ENCODE measurements at places on chromosomes 6 and 20.
A peak's percentile ranks its signal among the peaks of the same experiment; 100 is the strongest.

DNA sequence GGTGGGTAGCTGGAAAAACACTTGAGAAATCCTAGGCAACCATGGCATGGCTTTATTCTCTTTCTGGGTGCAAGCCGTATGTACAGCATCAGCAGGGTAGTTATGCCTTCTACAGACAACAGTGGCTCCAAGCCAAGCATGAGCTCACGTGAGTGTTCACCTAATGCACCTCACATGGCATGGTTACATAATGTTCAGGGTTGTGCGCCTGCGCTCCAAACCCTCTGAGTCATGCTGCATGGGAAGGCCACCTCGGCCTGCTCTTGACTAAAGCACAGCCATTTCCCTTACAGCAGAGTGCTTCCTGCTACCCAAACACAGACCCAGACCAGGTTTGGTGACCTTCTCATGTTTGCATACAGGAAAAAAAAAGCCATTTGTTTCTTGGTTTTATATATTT, 96.2 kb downstream of the VIP start:
- no peak for DNase-seq

DNA sequence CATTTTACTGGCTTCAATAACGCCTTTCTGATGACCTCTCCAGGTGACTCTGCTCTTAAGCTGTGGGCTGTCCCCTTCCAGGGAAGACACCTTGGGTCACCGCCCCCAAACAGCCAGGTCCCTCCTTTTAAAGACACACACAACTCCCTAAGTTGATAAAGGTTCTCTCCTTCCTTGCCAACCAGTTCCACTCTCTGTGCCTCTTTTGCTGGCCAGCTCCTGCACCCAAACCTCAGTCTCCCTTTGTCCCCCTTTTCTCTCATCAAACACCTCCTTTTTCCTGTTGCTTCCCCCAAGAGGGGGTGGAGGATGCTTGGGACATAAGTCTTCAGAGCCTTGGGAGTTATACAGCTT, 1.0 kb downstream of the NCOA6 start:
- DNase-seq: peak; percentile 82

DNA sequence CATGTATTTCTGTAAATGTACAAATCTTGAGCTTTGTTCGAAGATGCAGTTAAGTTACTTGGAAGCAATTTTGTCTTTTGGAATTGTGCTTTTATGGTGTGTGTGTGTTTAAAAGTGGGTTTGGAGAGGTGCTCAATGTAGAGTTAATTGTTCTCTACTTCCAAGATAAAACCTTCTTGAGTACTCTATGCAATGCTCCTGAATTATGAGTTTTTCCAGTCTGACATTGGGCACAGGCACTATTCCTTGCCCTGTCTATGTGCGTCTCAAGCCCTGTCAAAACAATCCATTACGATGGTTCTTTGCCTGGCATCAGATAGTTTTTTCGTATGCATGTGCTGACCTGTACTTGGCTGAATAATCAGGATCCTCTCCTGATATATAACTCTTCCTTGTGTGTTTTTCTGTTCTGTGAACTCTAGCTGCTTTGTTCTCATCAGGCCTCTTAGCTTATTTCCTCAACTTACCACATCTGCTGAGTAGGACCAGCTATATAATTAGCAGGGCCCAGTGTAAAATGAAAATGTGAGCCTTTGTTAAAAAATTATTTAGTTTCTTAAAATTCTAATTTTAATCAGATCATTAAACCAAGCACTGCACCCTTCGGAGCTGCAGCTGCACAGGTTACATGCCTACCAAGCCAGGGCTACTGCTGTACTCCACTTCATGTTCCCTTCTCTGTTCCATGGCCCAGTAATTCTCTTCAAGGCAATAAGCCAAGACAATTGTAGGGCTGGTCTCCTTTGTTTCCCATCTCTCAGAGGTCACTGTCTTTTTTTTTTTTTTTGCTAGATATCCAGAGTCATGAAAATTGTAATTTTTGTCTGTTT, 160.1 kb downstream of the ZFAND3 start:
- DNase-seq: no peak

- peak; percentile 79 for DNase-seq
Observed at GRCh38 chr6:149648148-149649145, at the start of gene KATNA1. KATNA1 (minus strand) TSS chr6:149648714; CDS start chr6:149638547, 10,167 bp downstream.

- no peak for DNase-seq
Observed at GRCh38 chr20:49505518-49505917, 23.1 kb upstream of the KCNB1 start.

- DNase-seq: no peak
Observed at GRCh38 chr6:44820321-44820720, 432.8 kb downstream of the CDC5L start.

DNA sequence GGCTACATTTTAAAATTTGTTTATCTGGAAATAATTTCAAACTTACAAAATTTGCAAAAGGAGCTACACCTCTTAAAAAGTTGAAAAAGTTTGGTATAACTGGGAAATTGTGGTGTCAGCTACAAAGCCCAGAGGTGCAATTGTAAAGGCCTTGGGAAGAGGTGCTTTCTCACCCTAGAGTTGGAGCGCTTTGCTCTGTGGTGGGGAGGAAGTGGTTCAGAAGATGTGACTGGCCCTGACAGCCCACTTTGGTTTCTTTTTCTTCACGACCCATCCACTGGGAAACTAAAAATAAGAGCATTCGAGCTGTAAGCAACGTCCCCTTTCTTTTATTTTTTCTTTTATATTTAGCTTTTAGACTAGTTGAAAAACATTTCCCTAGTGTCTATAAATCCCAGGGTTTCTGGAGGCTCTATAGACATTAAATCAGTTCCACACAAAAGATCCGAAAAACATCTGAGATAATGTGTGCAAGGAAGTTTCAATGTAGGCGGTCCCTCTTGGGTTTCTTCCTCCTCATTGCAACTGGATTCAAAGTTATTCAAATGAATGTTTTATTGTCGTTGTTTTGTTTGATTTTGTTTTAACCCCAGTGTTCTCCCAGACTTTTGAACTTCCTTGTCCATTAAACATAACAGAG, 397.8 kb downstream of the KIF16B start:
- no peak for DNase-seq

DNA sequence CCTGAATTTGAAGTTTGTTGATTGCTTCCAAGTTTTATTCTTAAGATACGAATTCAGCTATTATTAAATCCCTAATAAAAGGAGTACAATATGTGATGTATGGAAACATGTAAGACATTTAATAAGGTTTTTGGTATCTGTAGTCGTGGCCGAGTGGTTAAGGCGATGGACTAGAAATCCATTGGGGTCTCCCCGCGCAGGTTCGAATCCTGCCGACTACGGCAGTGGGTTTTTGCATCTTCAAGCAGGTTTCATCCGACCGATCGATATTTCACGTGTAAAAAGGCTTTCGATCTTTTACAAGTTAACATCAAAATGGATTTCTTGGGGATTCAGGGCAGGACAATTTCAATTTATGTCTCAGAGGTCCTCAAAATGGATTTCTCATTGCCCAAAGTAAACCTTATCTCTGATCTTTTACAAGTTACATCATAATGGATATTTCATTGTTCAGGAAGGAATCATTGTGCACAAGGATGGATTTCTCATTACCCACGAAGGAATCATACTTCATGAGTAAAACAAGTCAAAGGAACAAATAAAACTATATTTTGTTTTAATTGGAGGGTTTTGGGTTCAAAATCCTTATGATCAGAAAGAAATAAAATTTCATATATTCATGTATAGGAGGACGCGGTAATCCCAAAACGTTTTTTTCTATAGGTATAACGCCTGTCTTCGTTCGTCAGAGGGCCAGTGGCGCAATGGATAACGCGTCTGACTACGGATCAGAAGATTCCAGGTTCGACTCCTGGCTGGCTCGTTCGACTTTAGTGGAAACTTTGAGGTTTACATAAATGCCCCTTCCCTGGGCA, 37.3 kb upstream of the BTN3A2 start:
- DNase-seq: peak; percentile 49

DNA sequence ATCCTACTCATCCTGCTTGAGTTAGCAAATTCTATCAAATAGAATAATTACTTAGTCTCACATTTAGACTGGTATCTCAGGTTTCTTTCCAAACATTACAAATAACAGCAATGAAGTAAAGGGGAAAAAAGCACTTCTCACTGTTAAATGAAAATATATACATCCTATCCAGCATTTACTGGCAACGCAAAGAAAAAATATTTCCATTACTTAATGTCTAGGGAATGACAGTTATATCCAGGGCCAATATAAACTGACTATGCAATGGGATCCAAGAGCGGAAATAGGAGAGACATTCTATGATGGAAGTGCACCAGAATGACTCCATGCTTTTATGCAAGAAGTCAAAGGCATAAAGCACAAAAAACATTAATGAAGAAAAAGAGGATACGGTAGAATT, 60.3 kb downstream of the ME1 start:
- no peak for DNase-seq

DNA sequence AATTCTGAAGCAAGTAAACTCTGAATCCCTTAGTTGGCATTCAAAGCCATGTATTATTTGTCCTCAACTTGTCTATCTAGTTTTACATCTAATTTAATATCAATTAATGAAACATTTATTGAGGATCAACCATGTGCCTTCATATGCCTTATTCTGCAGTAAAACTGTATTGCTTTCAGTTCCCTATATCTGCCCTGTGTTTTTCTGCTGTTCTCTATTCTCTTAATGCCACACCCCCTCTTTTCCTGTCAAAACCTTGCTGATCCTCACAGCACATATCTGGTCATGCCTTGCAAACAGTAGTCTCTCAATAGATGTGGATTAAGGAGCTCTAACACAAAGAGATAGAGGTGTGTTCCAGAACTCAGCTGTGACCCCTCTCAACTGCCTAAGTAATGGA, 2.0 kb downstream of the FIG4 start:
- DNase-seq: no peak

DNA sequence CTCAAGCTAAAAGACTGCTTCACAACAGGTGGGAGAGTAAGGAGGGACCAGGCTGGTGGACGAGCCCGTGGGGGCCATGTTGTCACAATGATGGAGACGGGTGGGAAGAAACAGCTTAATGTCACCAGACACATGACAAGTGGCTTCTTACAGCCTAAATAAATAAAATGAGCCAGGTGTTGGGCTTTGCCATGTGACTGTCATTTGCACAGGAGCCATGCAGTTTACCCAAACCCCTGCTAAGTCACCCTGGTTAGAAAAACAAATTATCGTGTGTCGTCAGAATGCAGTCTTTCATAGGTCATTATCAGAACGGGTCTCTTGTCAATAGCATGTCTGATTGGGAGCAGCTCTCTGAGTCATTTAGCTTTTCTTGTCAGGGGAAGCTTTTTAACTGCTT, 18.5 kb downstream of the BTBD3 start:
- no peak for DNase-seq

- DNase-seq: no peak
Observed at GRCh38 chr6:63560801-63561287, 11.4 kb upstream of the LOC128125822 start.

DNA sequence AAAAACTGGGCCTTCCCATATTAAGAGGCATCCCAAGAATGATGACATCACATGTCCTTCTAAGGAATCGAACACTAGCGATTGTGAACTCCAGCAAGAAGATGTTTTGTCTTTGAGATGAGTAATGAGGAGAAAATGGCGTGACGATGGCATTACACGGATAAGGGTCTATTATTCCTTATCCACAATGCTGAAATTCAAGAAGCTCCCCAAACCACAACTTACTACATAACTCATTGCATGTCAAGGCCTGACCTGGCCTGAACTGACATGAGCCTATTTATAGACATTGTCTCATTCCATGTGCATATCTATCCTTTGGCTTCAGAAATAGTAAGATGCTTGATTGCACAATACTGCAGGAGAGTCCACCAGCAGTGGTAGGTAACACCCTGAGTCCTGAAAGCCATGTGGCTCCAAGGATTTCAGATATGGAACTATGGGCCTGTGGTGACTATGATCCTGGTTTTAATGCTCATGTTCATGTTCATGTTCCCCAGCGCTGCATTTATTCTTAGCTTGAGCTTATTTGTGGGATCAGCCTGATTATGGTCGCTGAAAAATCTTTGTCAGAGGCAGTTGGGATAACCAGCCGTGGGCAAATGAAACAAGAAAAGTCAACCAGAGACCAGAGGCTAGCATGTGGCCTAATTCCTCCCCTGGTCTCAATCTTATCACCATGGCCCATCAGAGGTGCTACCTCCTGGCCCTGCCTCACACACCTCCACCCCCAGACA, 183.2 kb upstream of the JARID2 start:
- DNase-seq: no peak

GRCh38 chr6:920512-920911, 227.6 kb upstream of the EXOC2 start:
- DNase-seq: no peak

- no peak for DNase-seq
Observed at GRCh38 chr20:46300281-46300680, 8.0 kb downstream of the CDH22 start.

DNA sequence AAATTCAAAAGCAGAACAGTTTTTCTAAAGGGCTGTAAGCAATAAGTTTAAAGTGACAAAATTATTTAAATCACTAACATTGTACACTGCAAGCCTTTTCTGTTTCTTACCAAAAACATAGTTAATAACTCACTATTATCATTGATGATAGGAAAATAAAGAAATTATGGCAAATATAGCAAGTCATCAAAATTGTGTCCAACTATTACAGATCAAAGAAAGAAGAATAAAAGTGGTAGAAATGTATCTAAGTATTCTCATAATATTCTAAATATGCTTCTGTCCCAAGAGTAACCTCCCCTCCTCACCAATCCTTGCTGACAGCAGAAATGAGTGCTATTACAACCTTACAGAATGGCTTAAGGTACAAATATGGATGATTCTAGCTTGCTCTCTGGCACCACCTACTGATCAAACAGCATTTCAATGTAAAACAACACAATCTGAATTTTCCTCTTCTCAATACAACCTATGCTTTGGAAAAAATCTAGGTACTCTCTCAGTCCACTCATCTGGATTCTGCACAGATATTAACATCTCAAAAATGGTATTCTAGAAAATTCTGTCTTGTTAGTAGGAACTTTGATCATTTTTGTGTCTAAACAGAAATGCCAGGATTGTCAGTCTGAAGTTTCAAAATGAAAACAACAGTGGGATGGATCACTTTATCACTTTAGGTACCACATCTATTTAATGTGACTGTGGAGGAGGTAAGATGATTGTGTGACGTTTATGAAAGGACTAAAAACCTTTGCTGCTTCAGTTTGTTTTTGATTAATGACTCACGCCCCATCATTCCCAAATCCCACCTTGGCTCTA, 40.9 kb downstream of the ZFP64 start:
- no peak for DNase-seq

- DNase-seq: no peak
Observed at GRCh38 chr20:38799203-38799602, 6.3 kb upstream of the PPP1R16B start.

- DNase-seq: no peak
Observed at GRCh38 chr6:167882244-167882643, 55.5 kb downstream of the AFDN start.

GRCh38 chr20:19981031-19981451, 36.1 kb upstream of the NAA20 start:
- DNase-seq: no peak

- no peak for DNase-seq
Observed at GRCh38 chr20:34967421-34967820, 11.8 kb downstream of the MYH7B start.

GRCh38 chr6:156862711-156863110, 85.5 kb downstream of the ARID1B start:
- DNase-seq: peak; percentile 18

GRCh38 chr20:61756966-61757677, 308.6 kb downstream of the TAF4 start:
- DNase-seq: no peak

Data from activated CD4-positive, alpha-beta T cell treated with anti-CD3 and anti-CD28 coated beads, Interleukin-2, amount 50 U/mL, for 4 hours (primary cell).